ENCODE measurements at places on chromosomes 16 and 17.

GRCh38 chr16:55698331-55698730 lies 42.5 kb downstream of the SLC6A2 start:
- no peak for DNase-seq

GRCh38 chr16:25838724-25839186 lies 147.0 kb downstream of the HS3ST4 start:
- DNase-seq, result no peak

- DNase-seq, result no peak
These were observed 52.4 kb upstream of the CDH3 start for GRCh38 chr16:68592466-68593337.

GRCh38 chr17:12688382-12688781 lies 22.7 kb downstream of the MYOCD start:
- DNase-seq, result no peak
